ENCODE measurements at places on chromosomes 3 and 15.
A peak's percentile ranks its signal among the peaks of the same experiment; 100 is the strongest.

GRCh38 chr3:42961633-42962032 is 17.5 kb upstream of the GASK1A start:
- DNase-seq, result no peak

- no peak for DNase-seq
These were observed 24.1 kb downstream of the SMAD3 start for GRCh38 chr15:67089217-67090193.

DNA sequence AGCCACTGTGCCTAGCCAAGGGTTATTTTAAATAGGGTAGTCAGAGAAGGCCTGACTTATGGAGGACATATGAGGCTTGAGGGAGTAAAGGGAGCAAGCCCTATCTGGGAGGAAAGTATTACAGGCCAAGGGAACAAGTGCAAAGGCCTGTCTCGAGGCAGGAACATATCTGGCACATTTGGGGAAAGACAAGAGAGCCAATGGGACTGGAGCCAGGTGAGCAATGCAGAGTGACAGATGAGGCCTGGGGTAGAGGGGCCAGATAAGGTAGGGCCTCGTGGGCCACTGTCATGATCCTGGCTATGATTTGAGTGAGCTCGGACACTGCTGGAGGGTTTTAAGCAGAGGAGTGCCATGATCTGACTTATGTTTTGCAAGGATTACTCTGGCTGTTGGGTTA is 43.8 kb downstream of the DCP1A start:
- DNase-seq, result no peak

GRCh38 chr15:48493084-48493762 is 152.3 kb downstream of the FBN1 start:
- DNase-seq, result no peak

- DNase-seq, result no peak
These were observed 210.4 kb downstream of the ATP10A start for GRCh38 chr15:25652704-25653103.

DNA sequence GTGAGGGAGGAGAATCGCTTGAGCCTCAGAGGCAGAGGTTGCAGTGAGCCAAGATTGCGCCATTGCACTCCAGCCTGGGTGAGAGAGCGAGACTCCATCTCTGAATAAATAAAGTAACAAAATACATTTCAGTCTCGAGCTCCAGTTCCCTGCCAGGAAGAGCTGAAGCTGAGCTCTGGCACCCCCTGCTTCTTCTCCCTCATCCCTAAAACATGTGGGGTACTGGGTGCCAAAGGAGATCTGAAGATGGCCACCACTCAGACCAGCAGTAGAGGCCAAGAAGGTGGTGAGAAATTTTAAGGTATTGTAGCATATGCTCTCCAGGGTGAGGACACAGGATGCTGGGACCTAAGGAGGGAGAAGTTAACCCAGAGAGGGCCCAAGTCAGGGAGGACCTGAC is 75.0 kb upstream of the CGNL1 start:
- DNase-seq, result no peak

DNA sequence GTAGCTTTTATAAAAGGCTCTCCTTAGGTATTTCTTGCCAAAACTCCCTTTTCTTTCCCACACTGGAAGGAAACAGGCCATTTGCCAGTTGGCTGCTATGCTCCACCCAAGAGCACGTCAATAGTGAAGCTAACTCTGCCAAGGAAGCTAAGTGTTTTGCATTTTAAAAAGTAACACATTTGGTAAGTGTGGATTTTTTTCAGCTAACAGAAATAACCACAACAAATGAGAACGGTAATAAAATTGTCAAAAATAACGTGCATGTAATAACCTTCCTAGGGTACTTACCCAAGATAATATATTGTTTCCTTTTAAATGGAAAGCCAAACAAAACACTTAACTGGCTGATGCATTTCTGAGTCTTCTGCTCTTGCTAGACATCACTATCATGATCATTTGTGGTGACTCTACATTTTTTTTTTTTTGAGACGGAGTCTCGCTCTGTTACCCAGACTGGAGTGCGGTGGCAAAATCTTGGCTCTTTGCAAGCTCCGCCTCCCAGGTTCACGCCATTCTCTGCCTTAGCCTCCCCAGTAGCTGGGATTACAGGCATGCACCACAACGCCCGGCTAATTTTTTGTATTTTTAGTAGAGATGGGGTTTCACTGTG is 4.6 kb downstream of the DPP8 start:
- no peak for DNase-seq

- no peak for DNase-seq
These were observed 119.9 kb upstream of the GAP43 start for GRCh38 chr3:115503394-115503793.

DNA sequence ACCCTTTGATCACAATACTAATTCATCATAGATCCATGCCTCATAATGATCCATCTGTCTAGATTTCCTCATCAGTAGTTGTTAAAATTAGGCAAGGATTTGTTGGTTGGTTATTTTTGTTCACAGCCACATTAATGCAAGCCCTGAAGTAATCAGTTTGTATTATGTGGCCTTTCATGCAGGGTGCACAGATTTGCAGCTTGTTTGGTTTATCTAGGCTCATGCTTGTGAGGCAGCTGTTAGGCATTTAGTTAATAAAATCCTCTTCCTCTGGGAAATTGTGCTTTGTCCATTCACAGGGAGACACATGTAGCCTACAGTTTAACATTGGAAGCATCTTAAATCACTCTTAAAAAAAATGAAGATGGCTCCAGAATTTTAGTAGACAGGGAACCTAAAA is 162.8 kb upstream of the ZNF385D start:
- no peak for DNase-seq

DNA sequence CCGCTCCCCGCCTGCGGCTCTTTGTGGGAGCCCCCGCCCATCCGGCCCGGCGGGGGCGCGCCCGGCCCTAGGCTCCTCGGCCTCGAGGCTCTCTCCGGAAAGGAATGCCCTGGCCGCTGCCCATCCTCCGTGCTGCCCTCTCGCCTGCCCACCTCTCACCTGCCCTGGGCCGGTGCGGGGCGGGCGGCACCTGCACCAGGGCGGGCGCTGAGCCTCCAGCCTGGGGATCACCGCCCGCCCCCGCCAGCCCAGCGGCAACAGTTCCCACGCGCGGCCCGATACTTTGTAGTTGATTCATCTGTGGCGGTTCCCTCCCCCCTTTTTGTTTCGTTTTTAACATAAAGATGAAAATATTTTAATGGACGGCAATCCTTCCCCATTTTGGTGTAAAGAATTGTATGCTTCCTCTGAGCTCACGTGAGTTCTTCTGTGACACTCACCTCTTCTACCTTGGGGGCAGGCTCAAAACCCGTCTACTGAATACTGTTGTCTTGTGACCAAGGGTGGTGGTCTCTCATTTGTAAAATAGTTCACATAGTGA is 1.9 kb downstream of the KLF13 start:
- peak; percentile 90 for DNase-seq

GRCh38 chr3:126309861-126310655 is 47.1 kb downstream of the KLF15 start:
- no peak for DNase-seq
